ENCODE measurements at places on chromosomes 3 and 15.

- DNase-seq, result peak; percentile 17
Observed at GRCh38 chr3:55723653-55724406, 236.7 kb upstream of the WNT5A start.

GRCh38 chr15:79562403-79562815 is 130.3 kb downstream of the MINAR1 start:
- no peak for DNase-seq

- DNase-seq, result no peak
Observed at GRCh38 chr15:81215531-81215930, 18.9 kb downstream of the IL16 start.

- no peak for DNase-seq
Observed at GRCh38 chr3:46132565-46132964, 75.5 kb downstream of the CCR1 start.

- DNase-seq, result no peak
Observed at GRCh38 chr3:116267116-116267515, 178.2 kb downstream of the LSAMP start.

DNA sequence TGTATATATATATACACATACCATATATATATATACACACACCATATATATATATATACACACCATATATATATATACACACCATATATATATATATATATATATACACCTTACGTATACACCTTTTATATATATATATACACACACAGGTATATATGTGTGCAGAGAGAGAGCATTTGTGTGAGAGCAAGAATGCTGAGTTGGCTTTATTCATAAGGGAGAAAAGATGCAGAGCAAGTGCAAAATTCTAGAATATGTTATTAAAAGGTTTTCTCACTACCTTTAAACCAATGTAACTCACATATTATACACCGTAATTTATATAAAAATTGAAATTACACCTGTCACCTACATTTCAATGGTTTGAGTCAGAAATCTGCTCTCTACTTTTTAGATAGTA is 107.2 kb upstream of the ALCAM start:
- DNase-seq, result no peak

DNA sequence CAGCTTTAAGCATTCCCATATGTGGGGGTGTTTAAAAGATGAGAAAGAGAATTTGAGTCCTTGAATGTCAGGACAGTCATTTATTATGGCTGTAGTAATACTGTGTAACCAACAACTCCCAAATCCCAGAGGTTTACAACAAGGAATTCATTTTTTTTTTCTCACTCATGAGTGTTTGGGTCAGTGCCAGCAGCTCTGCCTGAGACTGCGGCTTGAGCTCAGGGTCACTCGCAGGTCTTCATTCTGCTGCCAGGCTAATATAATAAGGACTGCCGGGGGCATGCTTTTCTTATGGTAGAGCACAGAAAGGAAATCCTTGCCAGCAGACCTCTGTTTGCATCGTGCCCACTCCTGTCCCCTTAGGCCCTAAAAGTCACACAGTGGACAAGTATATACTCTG is 277.9 kb upstream of the LMCD1 start:
- DNase-seq, result peak; percentile 24

- peak; percentile 69 for DNase-seq
Observed at GRCh38 chr15:40567111-40567510, 2.0 kb upstream of the RPUSD2 start.

GRCh38 chr15:69474846-69475455 is 22.3 kb downstream of the RPLP1 start:
- DNase-seq, result no peak

- no peak for DNase-seq
Observed at GRCh38 chr3:127990051-127990450, 62.2 kb upstream of the SEC61A1 start.

- no peak for DNase-seq
Observed at GRCh38 chr3:18370672-18371071, 54.5 kb downstream of the SATB1 start.

DNA sequence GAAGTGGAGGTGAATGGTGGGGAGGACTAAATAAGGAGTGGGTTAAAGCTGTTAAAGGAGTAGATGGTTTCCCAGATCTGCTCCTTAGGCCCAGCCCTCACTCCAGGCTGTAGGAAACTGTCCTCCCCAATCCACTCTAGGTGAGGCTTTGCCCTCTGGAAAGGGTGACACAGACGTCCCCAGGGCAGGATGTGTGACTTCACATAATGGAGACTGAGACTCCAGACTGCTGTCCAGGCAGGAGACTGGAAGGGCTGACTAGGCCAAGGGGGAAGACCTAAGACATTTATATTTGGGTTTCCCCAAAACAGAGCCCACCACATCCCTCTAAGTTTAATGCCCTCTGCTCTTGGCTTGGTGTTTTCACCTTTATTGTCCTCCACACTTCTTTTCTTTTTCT is 488.5 kb downstream of the SHQ1 start:
- no peak for DNase-seq

DNA sequence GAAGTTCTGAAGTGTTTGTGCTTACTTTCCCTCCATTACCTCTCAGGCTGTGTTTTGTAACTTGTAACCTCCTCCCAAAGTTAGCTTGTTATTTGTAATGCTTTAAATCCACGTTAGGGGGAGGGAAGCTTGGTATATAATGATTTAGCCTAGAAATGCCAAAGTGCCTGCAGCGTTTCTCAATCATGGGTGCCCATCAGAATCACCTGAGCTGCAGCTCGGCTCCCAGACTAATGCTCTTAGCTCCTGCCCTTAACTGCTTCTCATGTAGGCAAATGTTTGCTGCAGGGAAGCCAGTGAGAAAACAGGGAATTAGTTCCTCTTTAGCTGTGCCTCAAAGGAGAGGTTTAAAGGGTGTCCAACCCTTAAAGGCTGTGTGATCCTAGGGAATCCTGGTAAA is 219.2 kb upstream of the NAALADL2 start:
- peak; percentile 38 for DNase-seq

GRCh38 chr3:35709691-35710090 is 70.4 kb downstream of the ARPP21 start:
- DNase-seq, result peak; percentile 5

- DNase-seq, result no peak
Observed at GRCh38 chr3:14210290-14210688, 31.7 kb downstream of the LSM3 start.

- peak; percentile 67 for DNase-seq
Observed at GRCh38 chr3:145094355-145094941, 1066.5 kb downstream of the PLOD2 start.

DNA sequence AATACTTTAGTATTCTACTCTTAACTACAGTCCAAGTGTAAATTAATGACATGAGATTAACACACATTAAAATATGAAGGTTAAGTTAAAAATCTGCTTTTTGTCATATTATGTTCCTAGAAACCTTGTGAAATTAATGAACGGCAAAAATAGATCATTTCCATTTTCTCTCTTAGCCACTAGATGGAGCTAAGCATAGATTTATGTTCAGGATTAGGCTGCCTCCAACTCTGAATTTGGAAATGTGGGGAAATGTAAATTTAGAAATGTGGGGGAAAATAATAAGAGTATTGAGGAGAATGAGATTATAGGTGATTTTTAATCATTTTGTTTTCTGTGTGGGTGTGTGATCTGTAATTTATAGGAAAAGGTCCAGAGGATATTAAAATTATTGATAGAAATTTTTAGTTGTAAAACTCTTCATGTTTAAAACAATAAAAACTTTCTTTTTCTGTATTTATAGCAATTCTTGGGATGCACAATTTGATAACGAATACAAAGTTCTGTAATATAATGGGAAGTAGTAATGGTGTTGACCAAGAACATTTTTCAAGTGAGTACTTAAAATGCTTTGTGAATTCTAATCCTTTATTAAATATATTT is 59.2 kb downstream of the TMOD3 start:
- DNase-seq, result peak; percentile 44

DNA sequence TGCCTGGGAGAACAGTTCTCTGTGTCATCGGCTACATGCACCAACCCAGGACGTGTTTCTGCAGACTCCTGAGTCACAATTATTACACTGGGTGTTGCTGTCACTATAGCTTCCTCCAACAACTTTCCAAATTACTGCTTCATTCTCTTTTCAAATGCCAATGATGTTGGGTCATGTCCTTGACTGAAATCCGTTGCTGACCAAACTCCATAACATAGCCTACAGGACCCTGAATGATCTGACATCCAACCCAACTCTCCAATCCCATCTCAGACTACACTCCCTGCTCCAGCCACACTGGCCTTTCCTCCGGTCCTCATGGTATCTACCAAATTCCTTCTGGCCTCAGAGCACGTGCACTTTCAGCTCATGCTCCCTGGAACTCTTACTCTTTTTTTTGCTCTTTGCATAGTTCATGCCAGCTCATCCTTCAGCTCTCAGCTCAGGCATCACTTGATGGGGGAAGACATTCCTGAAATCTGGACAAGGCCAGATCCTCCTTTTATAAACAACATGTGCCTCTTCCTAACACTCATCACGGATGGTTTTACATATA is 108.8 kb upstream of the PTPRG start:
- no peak for DNase-seq

- DNase-seq, result no peak
Observed at GRCh38 chr3:5798809-5799208, 611.3 kb downstream of the EDEM1 start.

DNA sequence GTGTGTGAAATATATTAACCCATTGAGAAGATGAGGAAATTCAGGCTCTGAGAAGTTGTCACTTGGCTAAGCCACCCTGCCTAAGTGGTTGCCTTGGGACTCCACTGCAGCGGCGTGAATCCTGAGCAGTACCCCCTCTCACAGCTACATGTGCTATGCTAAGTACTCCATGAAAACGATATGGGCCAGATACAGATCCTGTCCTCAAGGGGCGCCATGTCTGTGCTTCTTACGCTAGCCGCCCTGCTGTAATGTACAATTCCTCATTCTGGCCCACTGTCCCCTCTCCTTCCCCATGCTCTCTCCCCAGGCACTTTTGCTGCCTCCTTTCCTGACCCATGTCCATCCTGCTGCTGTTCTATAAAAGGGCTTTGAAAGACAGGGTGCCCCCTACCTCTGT is 140.3 kb downstream of the FEZF2 start:
- no peak for DNase-seq

Measured in SK-MEL-5 (cell line).